ENCODE measurements at places on chromosomes 13 and 19.

DNA sequence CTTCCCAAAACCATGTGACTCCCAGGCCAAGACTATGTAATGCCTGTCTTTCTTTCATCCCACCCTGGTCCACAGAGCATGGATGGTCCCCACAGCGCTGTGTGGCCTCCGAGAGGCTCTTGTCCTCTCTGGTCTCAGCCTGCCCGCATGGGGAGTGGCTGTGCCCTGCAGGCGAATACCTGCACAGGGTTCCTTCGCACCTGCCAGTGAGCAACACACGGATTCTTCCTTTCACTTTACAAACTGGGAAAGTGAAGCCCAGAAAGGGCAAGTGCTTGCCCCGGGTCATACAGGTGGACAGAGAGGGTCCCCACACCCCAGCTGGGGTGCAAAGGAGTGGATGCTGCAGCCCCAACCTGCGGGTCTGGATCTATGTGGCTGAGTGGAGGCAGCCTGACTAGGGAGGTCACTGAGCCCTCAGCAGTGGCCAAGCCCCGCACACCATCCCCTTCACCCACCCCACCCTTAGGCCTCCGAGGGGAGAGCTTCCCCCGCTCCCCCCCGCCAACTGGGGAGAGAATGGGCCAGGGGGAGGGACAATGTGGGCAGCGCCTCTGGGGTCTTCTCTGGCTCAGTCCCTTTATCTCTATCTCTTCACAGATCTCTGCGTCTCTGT, 747 bp upstream of the MARK4 start:
- no peak for ATAC-seq

GRCh38 chr13:21703846-21704245, 33.0 kb downstream of the FGF9 start:
- no peak for ATAC-seq

DNA sequence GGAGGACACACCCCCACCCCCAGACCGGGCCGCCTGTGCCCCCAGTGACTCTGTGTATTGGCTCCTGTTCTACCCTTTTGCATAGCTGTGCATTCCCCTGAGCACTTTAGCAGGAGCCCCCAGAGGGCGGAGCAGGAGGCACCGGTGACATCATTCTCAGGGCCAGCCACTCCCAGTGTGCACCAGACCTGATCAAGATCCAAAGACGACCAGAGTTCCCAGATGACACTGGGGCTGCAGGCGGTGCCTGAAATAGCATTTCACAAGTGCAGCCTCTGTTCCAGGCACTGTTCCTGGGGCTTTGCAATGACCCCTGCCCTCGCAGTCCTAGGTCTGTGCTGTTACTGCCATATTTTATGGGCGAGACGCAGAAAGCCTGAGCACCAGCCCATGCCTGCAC, 14.5 kb upstream of the PTPRS start:
- ATAC-seq: no peak

GRCh38 chr13:110633776-110634175, 18.4 kb downstream of the NAXD start:
- no peak for ATAC-seq

DNA sequence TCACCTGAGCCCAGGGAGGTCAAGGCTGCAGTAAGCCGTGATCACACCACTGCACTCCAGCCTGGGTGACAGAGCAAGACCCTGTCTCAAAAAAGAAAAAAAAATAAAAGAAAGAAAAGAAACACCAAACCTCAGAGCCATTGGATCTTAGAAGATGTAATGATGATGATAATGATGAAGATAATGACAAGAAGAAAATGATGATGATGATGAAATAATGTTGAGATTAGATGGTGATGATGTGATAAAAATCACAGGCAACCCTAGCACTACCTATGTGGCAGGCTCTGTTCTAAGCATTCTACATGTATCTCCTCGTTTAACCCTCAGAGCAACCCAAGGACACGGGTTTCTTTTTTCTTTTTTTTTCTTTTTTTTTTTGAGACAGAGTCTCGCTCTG, 20.1 kb upstream of the HNRNPUL1 start:
- no peak for ATAC-seq

- ATAC-seq: no peak
Measured at GRCh38 chr19:4578552-4579248, 19.2 kb upstream of the SEMA6B start.

- ATAC-seq: no peak
Measured at GRCh38 chr19:58550362-58551122, 4.4 kb downstream of the CHMP2A start.

- no peak for ATAC-seq
Measured at GRCh38 chr13:36354842-36355623, 8.8 kb upstream of the SPART start.
